Immature natural killer cell (primary cell): ENCODE measurements at places on chromosomes 16 and 17.

GRCh38 chr17:48632579-48633265 lies 6.6 kb upstream of the HOXB9 start:
- peaks cover 15% of the 10 kb centered on the region for H3K4me1 ChIP-seq
- H3K4me3 ChIP-seq: peak overlapping the region; percentile 0
- peaks cover 46% of the 10 kb centered on the region for H3K27me3 ChIP-seq
- no peaks in the 10 kb centered on the region for H3K36me3 ChIP-seq
- DNase-seq: no peak
- no peak overlapping the region for H3K27ac ChIP-seq

- DNase-seq: no peak
- no peaks in the 10 kb centered on the region for H3K36me3 ChIP-seq
- H3K4me3 ChIP-seq: peak overlapping the region; percentile 86
- H3K4me1 ChIP-seq: peaks cover 14% of the 10 kb centered on the region
Measured at GRCh38 chr16:15435216-15435864, 952 bp downstream of the BMERB1 start.

GRCh38 chr16:50704245-50704644 lies 10.8 kb downstream of the NOD2 start:
- peaks cover 30% of the 10 kb centered on the region for H3K4me1 ChIP-seq
- peaks cover 3% of the 10 kb centered on the region for H3K27me3 ChIP-seq
- no peak overlapping the region for H3K27ac ChIP-seq
- H3K4me3 ChIP-seq: no peak overlapping the region
- no peak for DNase-seq

- H3K27me3 ChIP-seq: no peaks in the 10 kb centered on the region
- H3K4me1 ChIP-seq: no peaks in the 10 kb centered on the region
- H3K36me3 ChIP-seq: peaks cover 28% of the 10 kb centered on the region
- no peak for DNase-seq
- no peak overlapping the region for H3K27ac ChIP-seq
Measured at GRCh38 chr17:43517161-43517560, 29.0 kb downstream of the ETV4 start.

DNA sequence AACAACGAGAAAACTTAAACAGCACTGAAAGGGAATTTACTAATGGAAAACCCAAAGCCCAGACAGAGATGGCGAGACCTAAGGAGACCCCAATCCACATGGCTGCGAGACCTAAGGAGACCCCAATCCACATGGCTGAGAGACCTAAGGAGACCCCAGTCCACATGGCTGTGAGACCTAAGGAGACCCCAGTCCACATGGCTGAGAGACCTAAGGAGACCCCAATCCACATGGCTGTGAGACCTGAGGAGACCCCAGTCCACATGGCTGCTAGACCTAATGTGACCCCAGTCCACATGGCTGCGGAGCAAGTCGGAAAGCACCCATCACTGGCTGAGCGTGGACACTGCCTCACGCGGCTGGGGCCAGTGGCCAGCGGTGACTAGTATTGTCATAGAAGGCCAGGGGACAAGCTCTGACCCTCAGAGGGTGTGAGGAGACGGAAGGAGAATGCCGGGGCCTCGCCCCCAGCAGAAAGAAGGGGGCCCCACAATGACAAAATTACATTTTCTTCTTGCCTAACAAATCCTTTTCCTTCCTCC lies 241.8 kb downstream of the C16orf95 start:
- H3K4me1 ChIP-seq: no peaks in the 10 kb centered on the region
- no peaks in the 10 kb centered on the region for H3K36me3 ChIP-seq
- no peak overlapping the region for H3K27ac ChIP-seq
- no peak overlapping the region for H3K4me3 ChIP-seq
- peaks cover 3% of the 10 kb centered on the region for H3K27me3 ChIP-seq

GRCh38 chr16:28309811-28310311 lies 17.5 kb downstream of the SBK1 start:
- peaks cover 93% of the 10 kb centered on the region for H3K4me1 ChIP-seq
- peak; percentile 98 for DNase-seq
- peak overlapping the region; percentile 99 for H3K27ac ChIP-seq
- H3K4me3 ChIP-seq: peak overlapping the region; percentile 85
- peaks cover 6% of the 10 kb centered on the region for H3K27me3 ChIP-seq
- peaks cover 22% of the 10 kb centered on the region for H3K36me3 ChIP-seq

- no peak for DNase-seq
- no peak overlapping the region for H3K4me3 ChIP-seq
- no peak overlapping the region for H3K27ac ChIP-seq
- H3K36me3 ChIP-seq: peaks cover 4% of the 10 kb centered on the region
Measured at GRCh38 chr16:5027086-5027485, 6.6 kb downstream of the NAGPA start.

GRCh38 chr16:52785653-52786052 lies 238.7 kb upstream of the TOX3 start:
- no peak overlapping the region for H3K27ac ChIP-seq
- no peak overlapping the region for H3K4me3 ChIP-seq

DNA sequence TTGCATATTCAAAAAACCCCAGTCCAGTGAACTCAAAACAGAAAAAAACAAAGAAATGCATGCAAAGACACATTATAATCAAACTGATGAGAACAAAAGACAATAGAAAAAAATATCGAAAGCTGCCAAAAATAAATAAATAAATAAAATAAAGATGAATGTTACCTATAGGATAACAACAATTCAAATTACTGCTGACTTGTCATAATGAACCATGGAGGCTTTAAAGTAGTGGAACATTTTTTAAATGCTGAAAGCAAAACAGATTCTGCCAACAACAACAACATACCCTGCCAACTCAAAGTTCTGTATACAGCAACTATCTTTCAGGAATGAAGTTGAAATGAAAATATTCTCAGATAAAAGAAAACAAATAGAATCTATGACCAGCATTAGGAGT lies 116.6 kb downstream of the CBLN1 start:
- DNase-seq: no peak
- no peaks in the 10 kb centered on the region for H3K4me1 ChIP-seq
- H3K27me3 ChIP-seq: no peaks in the 10 kb centered on the region
- H3K27ac ChIP-seq: no peak overlapping the region

- H3K27me3 ChIP-seq: peaks cover 2% of the 10 kb centered on the region
- H3K4me1 ChIP-seq: peaks cover 25% of the 10 kb centered on the region
- no peak overlapping the region for H3K27ac ChIP-seq
- no peaks in the 10 kb centered on the region for H3K36me3 ChIP-seq
Measured at GRCh38 chr17:28747051-28747691, 3.4 kb downstream of the TRAF4 start.

DNA sequence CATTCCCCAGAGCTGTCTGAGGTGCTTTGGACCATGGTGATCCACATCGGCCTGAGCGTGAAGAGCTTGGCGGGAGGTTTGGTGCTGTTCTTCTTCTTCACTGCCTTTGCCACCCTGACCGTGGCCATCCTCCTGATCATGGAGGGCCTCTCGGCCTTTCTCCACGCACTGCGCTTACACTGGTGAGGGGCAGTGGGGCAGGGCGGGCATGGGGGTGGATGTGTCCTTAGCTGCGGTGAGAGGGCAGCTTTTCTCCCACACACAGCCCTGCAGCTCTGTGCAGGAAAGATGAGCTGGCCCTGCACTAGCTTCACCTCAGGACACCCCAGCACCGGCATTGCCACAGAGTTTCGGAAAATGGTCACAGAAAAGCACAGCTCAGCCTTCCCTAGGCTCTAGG lies 21.8 kb upstream of the NAGLU start:
- peaks cover 4% of the 10 kb centered on the region for H3K4me1 ChIP-seq
- no peak overlapping the region for H3K4me3 ChIP-seq
- H3K36me3 ChIP-seq: no peaks in the 10 kb centered on the region
- H3K27me3 ChIP-seq: peaks cover 15% of the 10 kb centered on the region
- H3K27ac ChIP-seq: no peak overlapping the region

DNA sequence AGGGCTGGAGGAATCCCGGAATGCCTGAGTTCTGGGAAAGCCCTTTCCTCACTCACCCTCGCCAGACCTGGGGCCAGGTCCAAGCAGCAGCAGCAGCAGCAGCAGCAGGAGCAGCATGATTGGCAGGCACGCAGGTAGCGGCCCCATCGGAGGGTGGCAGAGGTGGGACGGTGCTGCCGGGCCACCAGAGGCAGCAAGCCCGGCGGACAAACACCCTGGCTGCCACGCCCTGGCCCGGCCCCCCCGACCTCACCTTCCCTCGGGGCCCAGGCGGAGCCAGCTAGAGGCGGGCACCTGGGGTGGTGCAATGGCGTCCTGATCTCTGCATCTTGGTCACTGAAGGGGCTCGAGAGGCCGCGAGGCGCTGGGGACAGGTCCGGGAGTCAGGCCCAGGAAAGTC lies 122.4 kb downstream of the LAT start:
- peaks cover 36% of the 10 kb centered on the region for H3K36me3 ChIP-seq
- peaks cover under 1% of the 10 kb centered on the region for H3K27me3 ChIP-seq
- peaks cover 30% of the 10 kb centered on the region for H3K4me1 ChIP-seq
- no peak for DNase-seq
- H3K27ac ChIP-seq: peak overlapping the region; percentile 77
- H3K4me3 ChIP-seq: no peak overlapping the region

- H3K4me1 ChIP-seq: peaks cover 29% of the 10 kb centered on the region
- peak; percentile 56 for DNase-seq
- H3K36me3 ChIP-seq: peaks cover 29% of the 10 kb centered on the region
- H3K27ac ChIP-seq: peak overlapping the region; percentile 88
Measured at GRCh38 chr16:30068750-30069610, 3.4 kb downstream of the ALDOA start.

DNA sequence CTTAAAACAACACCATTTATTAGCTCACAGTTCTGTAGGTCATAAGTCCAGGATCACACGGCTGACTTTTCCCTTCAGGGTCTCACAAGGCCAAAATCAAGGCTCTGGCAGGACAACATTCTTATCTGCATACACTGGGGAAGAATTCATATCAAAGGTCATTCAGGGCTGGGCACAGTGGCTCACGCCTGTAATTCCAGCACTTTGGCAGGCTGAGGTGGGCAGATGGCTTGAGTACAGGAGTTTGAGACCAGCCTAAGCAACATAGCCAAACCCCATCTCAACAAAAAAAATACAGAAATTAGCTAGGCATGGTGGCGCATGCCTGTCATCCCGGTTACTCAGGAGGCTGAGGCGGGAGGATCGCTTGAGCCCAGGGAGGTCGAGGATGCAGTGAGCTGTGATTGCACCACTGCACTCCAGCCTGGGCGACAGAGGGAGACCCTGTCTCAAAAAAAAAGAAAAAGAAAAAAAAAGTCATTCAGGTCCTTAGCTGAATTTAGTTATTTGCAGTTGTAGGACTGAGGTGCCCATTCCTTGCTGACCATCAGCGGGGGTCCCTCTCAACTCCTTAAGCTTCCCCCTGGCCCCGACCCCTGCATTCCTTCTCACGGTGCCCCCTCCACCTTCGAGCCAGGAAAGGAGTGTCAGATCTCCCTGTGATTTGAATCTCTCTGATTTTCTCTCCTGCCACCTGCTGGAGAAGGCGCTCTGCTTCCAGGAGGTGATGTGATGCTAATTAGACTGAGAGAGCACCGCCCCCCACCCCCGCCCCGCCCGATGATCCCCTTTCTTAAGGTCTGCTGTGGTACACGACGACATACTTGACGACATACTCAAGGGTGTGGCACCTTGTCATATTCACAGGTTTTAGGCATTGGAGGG lies 91.8 kb upstream of the CLEC18A start:
- H3K27me3 ChIP-seq: no peaks in the 10 kb centered on the region
- peaks cover 7% of the 10 kb centered on the region for H3K36me3 ChIP-seq
- H3K4me1 ChIP-seq: peaks cover 32% of the 10 kb centered on the region
- no peak overlapping the region for H3K27ac ChIP-seq

DNA sequence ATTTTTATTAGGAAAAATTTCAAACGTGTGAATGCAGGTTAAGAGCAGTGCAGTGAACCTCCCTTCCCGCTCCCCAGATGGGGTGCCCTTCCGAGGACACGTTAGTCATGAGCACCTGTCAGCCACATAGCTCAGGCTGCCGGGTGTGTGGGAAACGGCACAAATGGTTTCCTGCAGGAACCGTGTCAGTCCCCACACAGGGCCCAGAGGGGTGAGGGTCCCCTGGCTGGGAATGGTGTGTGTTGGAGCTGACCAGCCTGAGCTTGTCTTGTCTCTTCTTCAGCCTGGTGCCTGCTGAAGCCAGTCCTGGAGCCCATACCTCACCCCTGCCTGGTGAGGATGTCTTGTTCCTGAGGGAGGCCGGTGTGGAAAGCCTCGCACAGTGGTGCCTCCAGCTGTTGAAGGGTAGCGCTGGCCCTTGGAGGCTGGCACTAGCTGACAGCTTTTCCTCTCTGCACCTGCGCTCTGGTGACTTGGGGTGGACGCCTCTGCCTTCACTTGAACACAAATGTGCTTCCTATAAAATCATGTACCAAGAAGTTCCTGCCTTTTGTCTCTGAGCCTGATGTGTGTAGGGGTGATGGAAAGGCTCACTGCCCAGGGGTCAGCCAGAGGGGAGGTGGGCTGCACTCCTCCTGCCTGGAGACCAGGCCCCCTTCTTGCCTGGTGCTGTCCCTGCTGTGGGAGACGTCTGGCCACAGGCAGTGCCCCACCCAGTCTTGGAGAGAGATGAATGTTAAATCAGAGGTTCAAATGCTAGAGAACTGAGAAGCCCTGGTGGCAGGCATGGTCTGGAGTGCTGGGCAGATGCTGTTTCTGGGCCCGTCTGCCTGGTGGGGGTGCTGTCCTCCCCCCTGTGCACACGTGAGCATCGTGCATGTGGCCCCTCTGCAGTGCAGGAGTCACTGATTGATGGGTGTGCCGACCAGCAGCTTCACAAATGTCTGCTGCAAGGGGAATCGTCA lies 102.6 kb upstream of the ZNF750 start:
- no peaks in the 10 kb centered on the region for H3K4me1 ChIP-seq
- H3K27me3 ChIP-seq: peaks cover 8% of the 10 kb centered on the region
- H3K36me3 ChIP-seq: peaks cover 55% of the 10 kb centered on the region
- H3K4me3 ChIP-seq: no peak overlapping the region
- no peak for DNase-seq
- H3K27ac ChIP-seq: no peak overlapping the region

- H3K27ac ChIP-seq: no peak overlapping the region
- H3K4me3 ChIP-seq: no peak overlapping the region
- no peaks in the 10 kb centered on the region for H3K27me3 ChIP-seq
- H3K36me3 ChIP-seq: no peaks in the 10 kb centered on the region
- no peak for DNase-seq
- H3K4me1 ChIP-seq: no peaks in the 10 kb centered on the region
Measured at GRCh38 chr16:4790261-4790660, 2.1 kb upstream of the SEPTIN12 start.

DNA sequence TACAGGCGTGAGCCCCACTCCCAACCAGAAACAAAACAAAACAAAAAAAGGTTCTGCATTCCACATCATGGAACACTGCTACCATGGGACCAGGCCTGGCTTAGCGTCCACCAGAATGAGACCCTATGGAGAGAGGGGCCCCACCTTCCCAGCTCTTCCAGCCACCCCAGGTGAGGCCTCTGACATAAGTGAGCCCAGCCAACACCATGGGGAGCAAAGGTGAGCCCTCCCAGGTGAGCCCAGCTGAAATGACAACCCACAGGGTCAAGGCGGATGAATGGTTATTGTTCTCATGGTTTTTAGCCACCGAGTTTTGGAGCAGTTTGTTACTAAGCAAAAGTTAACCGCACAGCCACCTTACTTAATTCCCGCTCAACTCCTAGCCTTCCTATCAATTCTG lies 16.3 kb downstream of the LGALS3BP start:
- no peak overlapping the region for H3K4me3 ChIP-seq
- peaks cover 6% of the 10 kb centered on the region for H3K27me3 ChIP-seq
- no peaks in the 10 kb centered on the region for H3K36me3 ChIP-seq
- DNase-seq: no peak
